GM10248 (cell line): ENCODE measurements at places on chromosomes 7 and 10.

DNA sequence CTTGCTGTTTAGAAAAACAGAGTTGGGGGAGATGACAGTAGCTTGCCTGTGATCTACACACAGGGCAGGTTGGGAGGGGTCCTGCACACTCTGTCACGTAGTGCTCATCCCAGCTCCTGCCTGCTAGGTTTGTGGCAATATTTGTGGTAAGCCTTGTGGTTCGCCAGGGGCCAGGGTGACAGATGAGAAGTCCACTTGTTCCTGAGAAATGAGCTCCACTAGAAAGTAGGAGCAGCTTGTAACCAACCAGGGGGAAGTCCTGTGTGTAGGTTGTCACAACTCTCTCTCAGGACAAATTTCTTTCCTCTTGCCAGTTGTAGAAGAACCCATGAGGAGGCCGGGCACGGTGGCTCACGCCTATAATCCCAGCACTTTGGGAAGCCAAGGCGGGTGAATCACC lies 147.0 kb downstream of the TCF7L2 start:
- no peak for DNase-seq

- no peak for DNase-seq
Observed at GRCh38 chr7:16935341-16935735, 53.6 kb upstream of the AGR3 start.

- no peak for DNase-seq
Observed at GRCh38 chr10:126455766-126456405, 67.6 kb upstream of the ADAM12 start.

DNA sequence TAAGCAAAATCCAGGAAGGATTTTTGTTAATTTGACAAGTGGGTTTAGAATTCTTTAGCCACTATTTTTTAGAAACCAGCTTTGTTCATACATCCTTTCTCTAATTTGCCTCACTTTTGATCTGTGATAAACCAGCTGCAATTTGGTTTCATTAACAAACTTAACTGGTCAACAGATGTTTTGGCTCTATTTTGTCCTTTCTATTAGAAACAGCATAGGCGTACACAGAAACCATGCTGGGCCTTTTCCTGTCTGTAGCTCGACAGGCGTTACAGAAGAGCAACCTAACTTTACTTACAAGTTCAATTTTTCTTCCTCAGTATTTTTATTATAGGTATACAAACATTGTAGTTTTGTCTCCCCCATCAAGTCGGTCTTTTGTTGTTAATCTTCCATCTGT lies 28.2 kb downstream of the KAT6B start:
- no peak for DNase-seq

GRCh38 chr7:88492153-88492552 lies 185.5 kb upstream of the STEAP4 start:
- no peak for DNase-seq

GRCh38 chr10:71694039-71694501 lies 25.5 kb downstream of the C10orf105 start:
- DNase-seq, result no peak

DNA sequence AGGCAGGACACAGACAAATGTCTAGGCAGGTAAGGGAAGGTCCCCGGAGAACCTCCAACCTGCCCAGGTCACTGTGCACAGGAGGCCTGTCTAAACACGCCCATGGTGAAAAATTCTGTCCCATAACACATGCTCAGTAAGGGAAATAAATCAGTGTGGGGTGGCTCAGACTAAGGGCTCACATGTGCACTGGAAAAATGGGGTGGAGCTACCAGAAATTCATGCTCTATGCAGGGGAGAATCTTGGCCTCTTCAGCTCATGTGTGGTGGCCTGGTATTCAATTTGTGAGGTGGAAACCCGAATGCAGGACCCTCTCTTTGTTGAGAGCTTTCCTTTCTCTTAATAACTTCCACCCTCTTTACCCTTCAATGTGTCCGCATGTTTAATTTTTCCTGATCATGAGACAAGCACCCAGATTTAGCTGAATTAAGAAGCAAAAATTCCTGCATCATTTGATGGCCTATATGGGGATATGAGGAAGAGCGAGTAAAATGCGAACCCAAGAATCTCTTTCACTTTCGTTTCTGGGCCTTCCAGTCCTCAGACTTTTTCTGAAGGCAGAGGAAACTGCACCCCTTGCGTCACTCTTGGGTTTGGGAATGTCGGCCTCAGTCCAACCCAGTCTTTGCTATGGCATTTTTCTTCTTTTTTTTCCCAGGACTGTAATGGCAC lies 163.2 kb downstream of the DGKB start:
- no peak for DNase-seq

DNA sequence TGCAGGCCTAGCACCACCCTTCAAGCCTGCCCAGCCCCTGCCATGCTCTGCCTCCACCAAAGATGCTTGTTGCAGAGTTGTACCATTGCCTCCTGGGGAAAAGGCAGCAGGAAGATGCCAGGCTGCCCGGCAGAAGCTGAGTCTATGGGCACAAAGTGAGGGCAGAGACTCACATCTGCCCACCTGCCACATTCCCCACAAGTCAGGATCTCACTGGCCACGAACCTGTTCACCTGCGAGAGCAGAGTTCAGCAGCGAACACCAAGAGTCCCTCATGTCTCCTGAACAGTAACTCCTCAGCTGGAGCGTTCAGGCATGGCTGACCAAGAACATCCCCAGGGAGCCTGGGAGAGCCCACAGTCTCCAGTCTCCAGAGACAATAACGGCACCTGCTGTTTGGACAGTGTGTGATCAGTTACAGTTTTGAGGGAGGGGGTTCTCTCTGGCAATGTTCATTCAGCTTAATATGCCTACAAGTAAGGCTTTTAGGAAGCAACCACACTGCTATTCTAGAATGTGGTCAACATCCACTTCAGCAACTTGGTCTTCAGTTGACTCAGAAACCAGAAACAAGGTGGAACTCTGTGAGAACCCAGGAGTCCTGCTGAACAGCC lies 78.5 kb downstream of the GRID1 start:
- no peak for DNase-seq

- DNase-seq, result no peak
Observed at GRCh38 chr10:73886661-73887293, 12.4 kb upstream of the CAMK2G start.

- DNase-seq, result no peak
Observed at GRCh38 chr10:110363572-110364411, 59.1 kb upstream of the SMNDC1 start.

DNA sequence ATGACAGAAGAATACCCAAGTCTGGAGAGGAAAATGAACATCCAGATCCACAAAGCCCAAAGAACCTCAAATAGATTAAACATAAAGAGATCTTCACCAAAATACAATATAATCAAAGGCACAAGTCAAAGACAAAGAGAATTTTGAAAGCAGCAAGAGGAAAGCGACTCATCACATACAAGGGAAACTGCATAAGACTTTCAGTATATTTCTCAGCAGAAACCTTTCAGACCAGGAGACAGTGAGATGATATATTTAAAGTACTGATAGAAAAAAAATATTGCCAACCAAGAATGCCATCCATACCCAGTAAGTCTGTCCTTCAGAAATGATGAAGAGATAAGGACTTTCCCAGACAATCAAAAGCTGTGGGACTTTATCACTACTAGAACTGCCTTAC lies 81.5 kb upstream of the GALNT17 start:
- no peak for DNase-seq

DNA sequence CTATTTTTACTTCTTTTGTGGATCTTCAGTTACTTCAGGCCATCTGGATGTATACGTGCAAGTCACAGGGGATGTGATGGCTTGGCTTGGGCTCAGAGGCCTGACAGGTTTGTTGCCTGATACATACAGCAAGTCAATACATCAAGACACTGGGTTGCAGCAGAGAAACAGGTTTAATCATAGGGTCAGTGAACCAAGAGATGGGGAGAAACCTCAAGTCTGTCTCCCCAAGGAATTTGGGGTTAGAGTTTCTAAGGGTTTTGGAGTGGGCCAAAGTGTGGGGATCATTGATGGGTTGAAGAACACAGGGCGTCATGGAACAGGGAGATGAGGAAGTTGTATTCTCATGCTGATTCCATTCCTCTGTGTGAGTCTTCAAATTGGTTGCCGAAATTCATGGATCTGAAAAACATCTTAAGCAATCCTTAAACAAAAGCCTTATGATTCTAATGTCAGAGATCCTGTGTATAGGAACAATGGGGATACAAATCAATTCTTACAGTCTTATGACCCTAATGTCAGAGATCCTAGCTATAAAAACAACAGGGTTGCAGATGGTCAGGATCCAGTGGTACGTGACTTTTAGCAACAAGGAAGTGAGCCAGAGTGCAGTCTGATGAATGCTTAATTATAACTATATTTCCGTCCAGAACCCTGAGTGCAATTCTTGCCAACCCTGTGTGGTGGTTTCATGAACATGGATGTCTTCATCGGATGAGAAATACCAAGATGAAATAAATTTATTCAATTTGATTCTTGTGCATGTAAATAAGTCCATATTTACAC lies 18.9 kb downstream of the OTUD1 start:
- no peak for DNase-seq

- DNase-seq, result peak; percentile 73
Observed at GRCh38 chr7:140676306-140676705, 3.6 kb downstream of the ADCK2 start.

DNA sequence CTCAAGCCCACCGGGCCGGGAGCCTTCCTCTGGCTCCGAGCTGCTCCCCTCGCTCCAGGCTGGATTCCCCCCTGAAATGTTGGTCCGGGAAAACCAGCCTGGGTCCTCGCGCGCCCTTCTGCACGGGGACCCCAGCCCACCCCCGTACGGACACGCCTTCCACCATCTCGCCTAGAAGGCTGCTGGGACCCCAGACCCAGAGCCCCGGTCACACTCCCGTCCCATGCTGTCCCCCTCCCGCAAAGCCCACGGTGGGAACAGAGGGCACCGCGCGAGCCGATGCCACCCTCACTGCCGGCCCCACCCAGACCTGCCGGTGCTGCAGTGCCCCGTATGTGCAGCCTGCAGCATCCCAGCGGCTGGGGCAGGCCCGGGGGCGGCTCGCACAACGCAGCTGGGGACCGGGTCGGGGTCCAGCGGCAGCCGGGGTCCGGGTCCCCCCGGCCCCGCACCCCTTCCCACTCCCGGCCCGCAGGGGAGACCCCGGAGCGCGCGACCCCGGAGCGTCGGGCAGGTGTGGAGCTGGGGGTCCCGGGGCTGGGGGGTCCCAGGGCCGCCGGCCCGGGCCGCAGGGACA lies 871 bp downstream of the SPOCK2 start:
- DNase-seq, result peak; percentile 52

- DNase-seq, result no peak
Observed at GRCh38 chr7:152451356-152451755, 15.6 kb upstream of the KMT2C start.

GRCh38 chr10:116764979-116765378 lies 22.6 kb upstream of the HSPA12A start:
- DNase-seq, result no peak

DNA sequence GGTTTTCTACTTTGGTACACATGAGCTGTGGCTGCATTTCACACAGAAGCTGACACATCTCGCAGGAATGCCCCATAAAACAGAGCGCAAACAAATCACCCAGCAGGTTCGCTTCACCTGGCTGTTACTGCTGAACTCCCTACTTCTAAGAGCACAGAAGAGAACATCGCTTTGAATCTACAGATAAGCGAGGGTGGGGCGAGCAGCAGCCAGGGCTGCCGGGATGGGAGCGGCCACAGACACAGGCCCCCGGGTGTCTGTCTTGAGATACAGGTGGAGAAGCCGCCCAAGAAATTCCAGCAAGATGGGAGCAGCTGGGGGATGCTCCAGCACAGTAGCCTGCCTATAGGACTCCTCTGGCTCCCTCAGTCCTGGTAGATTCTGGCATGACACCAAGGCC lies 27.4 kb downstream of the OGDHL start:
- no peak for DNase-seq

- no peak for DNase-seq
Observed at GRCh38 chr10:9745158-9745557, 1272.5 kb upstream of the CELF2 start.

GRCh38 chr10:94123258-94123995 lies 129.7 kb downstream of the PLCE1 start:
- DNase-seq, result no peak

DNA sequence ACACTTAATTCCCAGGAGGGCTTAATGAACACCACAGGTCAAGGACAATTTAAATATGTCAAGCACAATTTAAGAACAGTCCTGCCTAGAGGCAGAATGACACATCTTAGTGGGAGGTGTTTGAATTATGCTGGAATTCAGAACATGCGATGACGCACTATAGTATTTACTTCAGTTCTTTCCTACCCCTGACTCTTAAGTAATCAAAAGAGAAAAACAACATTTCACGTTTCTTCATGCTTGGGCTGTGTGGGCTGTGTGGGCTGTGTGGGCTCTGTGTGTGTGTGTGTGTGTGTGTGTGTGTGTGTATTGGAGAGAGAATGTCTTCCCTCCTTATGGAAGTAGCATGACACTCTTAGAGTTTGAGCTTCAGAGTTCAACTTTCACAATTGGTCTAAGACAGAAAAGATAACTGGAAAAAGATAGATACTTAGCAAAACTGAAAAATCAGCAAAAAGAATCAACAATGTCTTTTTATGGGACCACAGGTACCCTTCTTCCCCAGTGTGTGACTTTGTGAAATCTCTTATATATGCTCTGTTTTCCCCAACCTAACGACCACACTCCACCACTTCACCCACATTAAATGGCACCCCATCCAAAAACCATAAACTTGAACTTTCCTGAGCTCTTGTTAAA lies 33.7 kb upstream of the CABCOCO1 start:
- DNase-seq, result no peak

DNA sequence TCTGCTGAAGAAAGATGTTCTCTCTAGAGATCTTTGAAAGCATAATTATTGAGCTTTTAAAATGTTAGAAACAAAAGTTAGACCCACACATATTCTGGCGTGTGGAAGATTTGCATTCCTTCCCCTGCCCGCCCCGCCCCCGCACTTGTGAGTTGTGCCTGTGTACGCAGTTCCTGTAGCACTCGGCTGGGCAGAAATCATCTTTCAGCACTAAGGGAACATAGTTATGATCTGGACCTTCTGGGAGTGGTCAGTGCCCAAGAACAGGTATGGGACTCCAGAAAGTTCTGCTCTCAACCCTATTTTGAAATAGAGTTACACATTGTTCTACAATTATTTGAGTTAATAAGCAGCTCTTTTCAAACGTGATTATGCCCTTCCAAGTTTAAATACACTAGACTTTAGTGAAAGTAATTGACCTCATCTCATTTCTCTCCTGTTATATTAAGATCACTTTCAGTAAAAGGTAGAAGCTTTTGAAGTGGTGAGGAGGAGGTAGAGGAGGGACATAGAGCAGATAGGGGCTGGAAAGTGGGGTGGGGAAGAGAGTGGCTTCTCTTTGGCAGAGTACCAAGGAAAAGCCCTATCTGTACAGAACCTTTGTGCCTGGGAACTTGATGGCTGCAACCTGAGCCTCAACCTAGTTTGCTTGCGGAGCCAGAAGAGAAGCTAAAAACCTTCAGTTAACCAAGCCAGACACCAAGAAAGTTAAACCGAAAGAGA lies 5.7 kb downstream of the BLVRA start:
- peak; percentile 65 for DNase-seq
